ENCODE measurements at places on chromosomes 11 and 22.

DNA sequence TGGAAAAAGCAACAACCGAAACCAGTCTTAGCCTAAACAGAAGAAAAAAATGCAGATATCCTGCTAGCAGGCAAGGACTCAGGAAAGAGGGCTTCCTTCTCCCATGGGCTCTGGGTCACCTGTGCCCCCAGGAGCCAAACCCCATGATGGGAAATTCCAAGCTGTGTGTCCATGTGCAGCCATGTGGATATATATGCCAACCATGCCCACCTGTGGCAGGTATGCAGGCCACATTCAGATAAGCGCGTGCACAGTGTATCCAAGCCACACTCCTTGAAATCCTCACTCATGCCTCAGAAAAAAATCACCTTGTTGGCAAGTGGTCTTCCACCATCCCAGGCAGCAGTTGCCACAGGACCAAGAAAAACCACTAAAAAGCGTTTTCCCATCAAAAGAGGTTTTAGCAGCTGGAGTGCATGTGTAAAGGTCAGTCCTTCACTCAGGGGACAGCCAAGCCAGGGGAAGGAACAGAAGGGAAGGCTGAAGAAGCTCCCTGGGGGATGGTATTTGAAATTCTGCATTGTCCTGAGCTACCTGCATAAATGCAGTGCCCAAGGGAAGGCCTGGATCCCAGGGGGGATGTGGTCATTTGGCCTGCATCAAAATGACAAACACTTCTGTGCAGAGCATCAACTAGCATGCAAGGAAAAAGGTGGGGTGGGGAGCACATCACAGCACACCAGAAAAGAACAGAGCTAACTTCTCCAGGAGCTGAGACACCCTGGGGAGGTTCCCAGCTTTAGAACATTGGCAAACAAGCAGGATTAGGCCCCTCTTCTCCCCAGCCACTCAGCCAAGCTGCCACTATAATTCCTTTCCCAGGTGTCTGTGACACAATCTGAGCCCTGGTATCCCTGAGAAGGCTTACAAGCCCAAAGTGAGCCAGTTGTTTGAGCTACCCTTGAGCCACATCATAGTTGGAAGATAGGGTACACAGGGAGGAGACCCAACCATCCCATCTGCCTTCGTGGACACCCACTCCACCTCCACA, 76.2 kb downstream of the GALNT18 start:
- DNase-seq: no peak

- no peak for DNase-seq
Measured at GRCh38 chr22:36871669-36872081, 10.9 kb downstream of the NCF4 start.

DNA sequence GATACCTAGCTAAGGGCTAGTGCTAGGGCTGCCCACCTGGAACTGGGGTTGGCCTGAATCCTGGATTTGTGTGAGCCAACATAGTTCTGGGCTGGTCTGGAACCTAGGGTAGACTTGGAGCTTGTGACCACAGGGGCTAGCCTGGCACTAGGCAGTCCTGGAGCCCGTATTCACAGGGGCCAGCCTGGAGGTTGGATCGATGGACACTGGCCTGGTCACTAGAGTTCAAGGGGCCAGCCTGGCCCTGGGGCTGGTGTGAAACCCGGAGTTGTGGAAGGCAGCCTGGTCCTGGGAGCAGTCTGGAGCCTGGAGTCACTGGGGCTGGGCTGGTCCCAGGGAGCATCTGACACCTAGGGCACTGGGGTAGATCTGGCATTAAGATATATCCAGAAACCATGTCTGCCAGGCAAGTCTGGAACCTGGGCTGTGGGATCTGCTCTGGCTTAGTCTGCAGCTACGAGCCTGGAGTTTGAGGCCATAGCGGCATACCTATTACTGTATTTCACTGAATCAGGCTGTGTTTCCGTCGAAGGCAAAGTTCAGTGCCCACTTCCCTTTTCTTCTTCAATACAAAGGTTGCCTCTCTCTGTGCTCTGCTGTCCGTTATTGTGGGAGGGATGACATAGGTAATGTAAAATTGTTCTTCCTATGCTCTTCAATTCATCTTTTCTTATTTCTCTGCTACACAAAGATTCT, 9.1 kb upstream of the GLYATL1B start:
- DNase-seq: no peak

DNA sequence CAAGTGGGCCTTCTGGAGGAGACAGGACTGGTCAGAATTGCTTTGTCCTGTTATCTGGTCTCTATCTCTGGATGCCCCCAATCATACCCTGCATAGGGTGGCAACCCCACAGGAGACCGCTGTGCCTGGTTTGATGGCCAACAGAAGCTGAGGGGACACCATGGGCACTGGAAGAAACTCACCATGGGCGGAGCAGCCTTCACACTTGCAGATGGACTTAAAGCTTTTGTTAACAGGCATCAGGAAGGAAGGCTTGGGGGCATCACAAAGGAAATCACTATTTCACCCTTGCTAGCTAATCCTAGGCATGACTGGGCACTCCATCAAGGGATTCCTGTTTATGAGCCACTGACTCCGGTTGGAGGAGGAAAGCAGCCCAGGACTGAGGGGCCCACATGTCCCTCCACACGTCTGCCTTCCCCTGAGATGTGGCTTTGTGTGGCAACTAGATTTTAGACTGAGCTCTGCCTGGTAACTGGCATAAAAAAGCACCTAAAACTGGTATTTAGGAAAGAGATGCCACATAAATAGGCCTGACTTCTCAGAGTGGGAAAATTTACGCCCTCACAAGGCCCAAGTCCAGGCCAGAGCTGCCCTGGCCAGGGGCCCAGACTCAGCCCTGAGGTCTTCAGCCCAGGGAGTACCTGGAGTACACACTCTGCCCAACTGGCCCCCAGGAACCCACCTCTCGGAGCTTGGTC, 57.0 kb upstream of the LYVE1 start:
- no peak for DNase-seq

- DNase-seq: no peak
Measured at GRCh38 chr11:122513328-122513727, 142.2 kb upstream of the UBASH3B start.

DNA sequence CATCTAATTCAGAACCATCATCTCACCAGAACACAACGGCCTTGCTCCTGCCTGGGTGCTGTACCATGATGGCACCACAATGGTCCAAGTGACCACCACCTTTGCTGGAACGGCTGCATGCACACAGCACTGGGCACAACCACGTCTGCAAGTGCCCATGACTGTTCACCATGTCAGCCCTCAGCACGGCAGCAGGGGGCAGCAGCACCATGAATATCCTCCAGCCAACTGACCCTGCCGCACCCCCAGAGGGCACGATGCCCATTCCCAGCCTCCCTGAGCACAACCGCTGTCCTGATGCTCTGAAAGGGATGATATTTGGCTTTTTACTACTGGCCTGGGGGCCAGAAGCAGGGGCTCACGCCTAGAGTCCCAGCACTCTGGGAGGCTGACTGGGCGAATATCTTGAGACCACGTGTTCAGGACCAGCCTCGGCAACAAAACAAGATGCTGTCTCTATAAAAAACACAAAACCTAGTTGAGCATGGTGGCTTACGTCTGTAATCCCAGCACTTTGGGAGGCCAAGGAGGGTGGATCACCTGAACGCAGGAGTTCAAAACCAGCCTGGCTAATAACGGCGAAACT, 25.7 kb downstream of the DRD4 start:
- no peak for DNase-seq

- DNase-seq: no peak
Measured at GRCh38 chr11:90221803-90222458, 918 bp downstream of the CHORDC1 start.

GRCh38 chr11:79095424-79095823, 345.4 kb downstream of the TENM4 start:
- DNase-seq: no peak

DNA sequence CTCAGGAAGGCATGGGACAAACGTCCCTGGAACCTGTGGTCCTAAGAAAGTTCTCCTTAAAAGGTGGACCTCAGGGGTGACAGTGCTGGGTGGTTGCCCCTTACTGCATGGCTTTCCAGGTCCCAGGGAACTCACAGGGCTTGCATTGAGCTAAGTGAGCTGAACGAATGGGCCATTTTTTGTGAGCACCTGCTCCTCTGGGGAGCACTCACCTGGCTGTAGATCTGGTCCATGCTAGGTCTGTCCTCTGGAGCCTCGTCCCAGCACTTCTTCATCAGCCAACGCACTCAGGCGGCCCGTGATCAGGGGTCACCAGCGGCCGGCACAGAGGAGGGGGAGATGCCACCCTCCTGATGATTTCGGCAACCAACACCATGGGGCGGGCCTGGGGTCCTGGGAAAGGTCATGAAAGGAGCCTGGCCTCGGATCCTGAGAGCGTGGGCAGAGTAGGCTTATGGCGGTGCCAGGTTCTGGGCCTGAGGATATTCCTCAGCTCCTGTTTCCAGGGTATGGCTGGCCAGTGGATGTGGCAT, 36.8 kb upstream of the LRRC32 start:
- DNase-seq: no peak

DNA sequence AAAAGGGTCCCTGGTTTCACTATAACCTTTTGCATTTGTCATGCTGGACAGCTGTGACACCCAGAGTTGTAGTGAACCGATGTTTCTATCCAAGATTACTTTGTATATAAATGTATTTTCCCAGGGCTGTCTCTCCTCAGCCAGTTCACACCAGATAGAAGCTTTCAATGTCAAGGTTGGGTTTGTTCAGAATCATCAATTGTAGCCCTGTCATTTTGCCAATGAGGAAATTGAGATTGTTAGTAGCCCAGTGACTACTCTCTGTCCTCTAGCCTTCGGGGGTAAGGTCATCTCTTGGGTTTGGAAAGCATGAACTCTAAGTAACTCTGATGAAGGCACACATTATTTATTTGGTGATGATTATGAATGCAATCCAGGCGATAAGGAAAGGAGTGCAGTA, 165.6 kb downstream of the DBX1 start:
- DNase-seq: no peak

Data from caudate nucleus (tissue), 63 donors.